Activated T-helper 1 cell treated with anti-CD3 and anti-CD28 coated beads, Interleukin-2, amount 50 U/mL, for 16 hours (primary cell): ENCODE measurements at places on chromosomes 3 and 15.

DNA sequence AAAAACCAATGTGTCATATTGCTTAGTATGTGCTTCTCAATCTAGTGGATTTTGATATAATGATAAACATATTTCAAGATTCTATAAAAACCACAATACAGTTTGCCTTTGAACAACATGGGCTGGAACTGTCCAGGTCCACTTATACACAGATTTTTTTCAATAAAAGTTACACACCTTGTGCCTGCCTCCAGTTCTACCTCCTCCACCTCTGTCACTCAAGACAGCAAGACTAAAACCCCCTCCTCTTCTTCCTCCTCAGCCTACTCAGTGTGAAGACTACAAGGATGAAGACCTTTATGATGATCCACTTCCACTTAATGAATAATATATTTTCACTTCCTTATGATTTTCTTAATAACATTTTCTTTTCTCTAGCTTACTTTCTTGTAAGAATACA lies 5.7 kb downstream of the SETD2 start:
- no peak for DNase-seq

GRCh38 chr3:32404714-32405113 lies 13.1 kb downstream of the CMTM7 start:
- DNase-seq = no peak

DNA sequence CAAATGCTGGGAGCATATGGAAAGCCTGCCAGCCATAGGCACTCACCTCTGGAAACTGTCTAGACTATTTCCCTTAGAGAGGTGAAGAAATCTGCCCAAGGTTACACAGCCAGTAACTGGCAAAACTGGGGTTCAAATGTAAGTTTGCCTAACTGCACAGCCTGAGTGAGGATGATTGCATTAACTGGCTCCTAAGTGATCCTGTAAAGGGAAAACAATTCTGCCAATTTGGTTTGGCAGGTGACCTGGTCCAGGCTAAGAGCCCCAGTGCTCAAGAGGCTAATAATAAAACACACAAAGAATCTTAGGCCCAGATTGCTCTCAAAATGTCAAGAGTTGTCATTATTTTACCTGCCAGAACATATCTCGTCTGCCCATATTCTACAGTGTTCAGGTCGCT lies 43.9 kb upstream of the SPRED1 start:
- no peak for DNase-seq

- no peak for DNase-seq
Measured at GRCh38 chr3:127884041-127884440, 31.0 kb upstream of the KBTBD12 start.

DNA sequence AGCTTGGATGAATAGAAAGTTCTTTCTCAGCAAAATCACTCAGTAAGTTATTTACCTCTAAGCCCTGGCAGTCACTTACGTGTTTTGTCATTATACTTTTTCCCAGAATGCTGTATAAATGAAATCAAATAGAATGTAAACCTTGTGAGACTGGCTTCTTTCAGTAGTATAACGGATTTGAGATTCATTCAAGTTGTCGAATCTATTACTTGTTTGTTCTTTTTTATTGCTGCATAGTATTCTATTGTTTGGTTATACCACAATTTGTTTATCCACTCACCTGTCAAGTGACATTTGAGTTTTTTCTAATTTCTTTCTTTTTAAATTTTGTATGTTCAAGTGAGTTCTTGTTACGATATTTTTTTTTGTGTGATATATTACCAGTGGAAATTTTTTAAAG lies 381.6 kb downstream of the EDEM1 start:
- DNase-seq = no peak

GRCh38 chr3:98531622-98532274 lies at the start of gene GPR15:
TSS of gene GPR15 (plus strand) at chr3:98531978. CDS start at chr3:98532034, 56 bp downstream.
- DNase-seq = no peak

DNA sequence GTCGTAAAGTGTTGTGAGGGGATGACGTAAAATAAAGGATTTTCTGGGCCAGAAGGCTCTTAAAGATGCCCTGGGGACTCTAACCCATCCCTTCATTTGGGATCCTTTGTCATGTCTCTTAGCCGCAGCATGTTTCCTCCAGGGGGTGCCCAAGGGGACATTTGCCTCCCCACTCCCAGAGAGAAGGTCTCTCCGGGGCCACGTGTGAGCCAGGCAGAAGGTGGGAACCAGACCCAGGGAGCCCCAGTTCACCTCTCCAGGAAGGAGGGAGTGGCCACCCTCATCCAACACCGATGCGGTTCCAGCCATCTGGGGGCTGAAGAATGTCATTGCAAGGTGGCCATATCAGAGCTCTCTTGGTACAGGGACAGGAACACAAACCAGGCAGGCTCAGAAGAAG lies 25.2 kb downstream of the ST8SIA2 start:
- DNase-seq = no peak

GRCh38 chr3:138450704-138451424 lies 16.4 kb downstream of the ESYT3 start:
- no peak for DNase-seq

DNA sequence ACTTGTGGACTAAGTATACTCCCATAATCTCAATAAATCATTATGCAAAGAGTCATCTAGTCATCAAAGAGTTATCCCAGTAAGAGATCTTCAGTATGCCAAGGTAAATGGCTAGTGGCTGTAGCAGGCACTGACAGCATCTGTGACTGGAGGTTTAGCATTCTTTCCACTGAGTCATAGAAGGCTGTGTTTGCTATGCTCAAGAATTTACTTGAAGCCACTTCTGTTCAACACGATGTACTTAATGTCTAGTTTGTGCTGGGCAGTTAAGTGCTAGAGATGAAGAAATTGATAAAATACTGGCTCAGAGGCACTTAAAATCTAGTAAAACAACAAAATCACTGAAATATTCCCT lies 13.0 kb downstream of the ZBED2 start:
- DNase-seq = no peak

- DNase-seq = no peak
Measured at GRCh38 chr3:182438398-182438797, 354.9 kb upstream of the ATP11B start.

GRCh38 chr3:79211586-79212359 lies 556.0 kb downstream of the ROBO1 start:
- no peak for DNase-seq

- DNase-seq = no peak
Measured at GRCh38 chr15:62850791-62851291, 191.7 kb upstream of the TPM1 start.

DNA sequence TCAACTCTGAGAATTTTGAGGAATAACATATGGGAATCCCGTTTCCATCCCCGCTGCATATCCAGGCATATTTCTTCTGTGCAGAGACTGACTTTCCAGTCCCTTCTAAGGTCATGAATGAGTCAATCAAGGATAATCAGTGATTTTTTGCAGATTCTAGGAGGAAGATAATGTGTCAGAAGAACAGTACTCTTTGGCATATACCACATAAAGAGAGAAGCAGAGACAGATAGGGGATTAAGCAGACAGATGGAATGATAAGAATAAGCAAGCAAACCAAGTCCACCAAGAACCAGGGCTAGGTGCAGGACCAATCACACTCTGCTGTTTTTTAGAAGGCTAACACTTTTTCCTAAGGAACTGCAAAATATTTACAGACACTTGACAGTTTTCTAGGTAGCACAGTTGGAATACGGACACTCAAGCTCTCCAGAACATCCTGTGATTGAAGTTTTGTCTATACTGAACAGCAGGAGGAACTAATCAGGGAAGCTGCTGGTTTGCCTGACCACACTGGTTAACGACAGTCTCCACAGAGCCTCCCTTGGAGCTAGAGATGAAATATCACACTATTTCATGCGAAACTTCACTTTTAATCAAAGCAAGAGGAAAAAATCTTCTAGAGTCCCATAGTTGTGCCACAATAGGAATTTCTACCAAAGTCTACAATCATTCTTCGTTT lies 450.0 kb upstream of the KCNMB2 start:
- no peak for DNase-seq

- DNase-seq = no peak
Measured at GRCh38 chr3:21433751-21434150, 317.3 kb downstream of the ZNF385D start.

DNA sequence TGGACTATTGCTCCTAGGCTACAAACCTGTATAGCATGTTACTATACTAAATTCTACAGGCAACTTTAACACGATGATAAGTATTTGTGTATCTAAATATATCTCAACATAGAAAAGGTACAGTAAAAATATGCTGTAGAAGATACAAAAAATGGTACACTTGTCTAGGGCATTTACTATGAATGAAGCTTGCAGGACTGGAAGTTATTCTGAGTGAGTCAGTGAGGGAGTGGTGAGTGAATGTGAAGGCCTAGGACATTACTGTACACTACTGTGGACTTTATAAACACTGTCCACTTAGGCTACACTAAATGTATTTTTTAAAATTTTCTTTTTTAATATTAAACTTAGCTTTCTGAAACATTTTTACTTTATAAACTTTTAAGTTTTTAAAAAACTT lies 140.5 kb upstream of the SGO1 start:
- no peak for DNase-seq

DNA sequence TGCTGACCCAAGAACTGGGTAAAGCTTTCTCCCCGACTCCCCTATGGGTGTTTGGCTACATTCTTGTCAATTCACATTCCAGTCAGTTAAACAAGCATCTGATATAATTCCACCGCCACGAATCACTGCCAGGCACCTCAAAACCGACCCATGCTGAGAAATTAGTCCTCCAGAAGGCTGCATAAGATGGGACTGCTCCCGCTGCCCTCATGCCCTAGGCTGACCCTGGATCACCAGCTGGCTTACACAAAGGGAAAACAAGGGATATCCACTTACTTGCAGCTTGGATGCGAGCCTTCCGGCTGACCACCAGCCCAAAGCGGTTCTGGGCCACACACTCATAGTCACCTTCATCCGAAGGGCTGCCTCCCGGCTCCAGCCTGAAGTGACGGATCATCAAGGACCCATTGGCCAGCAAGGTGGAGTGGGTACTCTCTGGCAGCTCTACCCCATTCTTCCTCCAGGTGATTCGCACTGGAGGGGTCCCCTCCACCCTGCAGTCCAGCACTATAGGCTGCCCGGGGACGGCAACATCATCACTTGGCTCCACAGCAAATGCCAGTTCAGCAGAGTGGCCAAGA lies 2.9 kb downstream of the IGDCC3 start:
- DNase-seq = no peak

DNA sequence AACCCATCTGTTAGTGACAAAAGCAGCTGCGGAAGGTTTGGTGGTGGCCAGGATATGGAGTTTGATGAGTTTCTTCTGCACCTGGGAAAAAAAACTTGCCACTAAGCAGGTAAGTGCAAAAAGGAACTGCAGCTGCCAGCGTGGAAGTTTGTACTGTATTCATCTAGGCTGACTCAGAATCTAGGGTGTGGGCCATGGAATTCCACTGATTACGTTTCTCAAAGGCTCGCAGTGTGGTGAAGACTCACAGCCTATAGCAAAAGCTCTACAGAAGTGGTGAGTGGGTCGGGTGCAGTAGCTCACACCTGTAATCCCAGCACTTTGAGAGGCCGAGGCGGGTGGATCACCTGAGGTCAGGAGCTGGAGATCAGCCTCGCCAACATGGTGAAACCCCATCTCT lies 334.6 kb upstream of the GRM7 start:
- no peak for DNase-seq

DNA sequence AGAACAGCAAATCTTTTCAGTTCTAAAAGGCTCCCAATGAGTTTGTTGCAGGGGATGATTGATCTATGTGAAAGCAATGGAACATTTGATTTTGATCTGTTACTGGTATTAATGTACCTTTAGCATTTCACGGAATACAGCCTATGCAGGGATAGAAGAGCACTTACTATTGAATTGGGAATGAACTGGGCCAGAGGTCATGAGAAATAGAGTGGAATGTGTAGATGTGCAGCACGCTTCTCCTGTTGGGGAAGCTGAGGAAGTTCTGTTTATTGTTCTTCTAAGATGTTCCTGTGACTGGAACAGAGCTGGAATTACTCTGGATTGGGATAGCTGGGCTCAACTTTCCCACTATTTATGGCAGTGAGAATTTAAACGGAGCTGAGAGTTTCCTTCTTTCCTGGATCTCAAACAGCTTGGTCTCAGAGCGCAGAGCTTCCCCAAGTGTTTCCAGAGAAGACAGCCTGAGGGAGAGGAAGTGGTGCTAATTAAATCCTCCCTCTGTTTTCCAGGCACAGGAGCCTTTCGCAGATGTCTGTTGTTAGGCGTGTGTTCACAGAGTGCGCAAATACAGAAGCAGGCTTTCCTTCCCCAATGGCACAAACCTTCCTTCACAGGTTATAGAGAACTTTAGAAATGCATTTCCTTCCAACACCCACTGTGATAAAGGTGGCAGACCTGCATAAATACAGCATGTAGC lies 32.5 kb downstream of the TPRG1 start:
- no peak for DNase-seq

GRCh38 chr3:136110481-136110880 lies 85.7 kb downstream of the MSL2 start:
- no peak for DNase-seq

DNA sequence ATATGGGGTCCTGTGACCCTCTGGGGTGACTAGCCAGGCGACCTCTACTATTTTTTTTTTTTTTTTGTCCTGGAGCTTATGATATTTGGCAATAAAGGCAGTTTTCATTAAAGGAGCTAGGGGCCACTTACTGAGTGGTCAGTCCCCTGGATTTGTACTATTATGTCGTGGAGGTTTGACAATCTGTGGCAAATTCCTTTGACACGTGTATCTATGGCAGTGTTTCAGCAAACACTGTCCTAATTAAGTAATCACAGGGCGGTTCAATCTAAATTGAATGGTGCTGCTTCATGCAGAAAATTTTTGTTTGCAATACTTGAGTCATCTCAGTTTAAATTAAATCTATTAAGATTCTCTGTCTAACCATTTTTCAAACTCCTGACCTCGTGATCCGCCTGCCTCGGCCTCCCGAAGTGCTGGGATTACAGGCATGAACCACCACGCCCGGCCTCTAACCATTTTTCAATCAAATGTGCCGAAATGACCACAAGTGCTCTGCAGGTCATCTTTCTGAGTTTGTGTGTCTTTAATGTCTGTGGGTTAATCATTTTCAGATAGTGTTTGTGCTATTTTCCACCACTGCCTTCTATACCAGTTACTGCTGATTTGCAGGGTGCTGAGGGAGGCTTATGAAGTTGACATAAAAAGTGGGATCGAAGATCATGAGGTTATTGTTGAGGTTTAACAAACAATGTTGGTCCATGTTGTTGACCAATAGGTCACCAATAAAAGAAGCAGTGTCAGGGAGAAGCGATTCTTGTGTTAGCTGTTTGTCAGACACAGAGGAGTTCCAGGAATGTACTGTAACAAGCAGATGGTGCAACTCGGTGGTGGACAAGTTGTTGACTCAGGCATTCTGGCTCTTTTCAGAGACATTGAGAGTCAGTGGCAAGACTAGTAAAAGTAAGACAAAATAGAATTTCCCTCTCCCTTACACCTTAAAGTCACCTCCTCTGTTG lies 18.6 kb upstream of the SLC2A2 start:
- DNase-seq = no peak
